ENCODE measurements at places on chromosomes 12 and 14.

DNA sequence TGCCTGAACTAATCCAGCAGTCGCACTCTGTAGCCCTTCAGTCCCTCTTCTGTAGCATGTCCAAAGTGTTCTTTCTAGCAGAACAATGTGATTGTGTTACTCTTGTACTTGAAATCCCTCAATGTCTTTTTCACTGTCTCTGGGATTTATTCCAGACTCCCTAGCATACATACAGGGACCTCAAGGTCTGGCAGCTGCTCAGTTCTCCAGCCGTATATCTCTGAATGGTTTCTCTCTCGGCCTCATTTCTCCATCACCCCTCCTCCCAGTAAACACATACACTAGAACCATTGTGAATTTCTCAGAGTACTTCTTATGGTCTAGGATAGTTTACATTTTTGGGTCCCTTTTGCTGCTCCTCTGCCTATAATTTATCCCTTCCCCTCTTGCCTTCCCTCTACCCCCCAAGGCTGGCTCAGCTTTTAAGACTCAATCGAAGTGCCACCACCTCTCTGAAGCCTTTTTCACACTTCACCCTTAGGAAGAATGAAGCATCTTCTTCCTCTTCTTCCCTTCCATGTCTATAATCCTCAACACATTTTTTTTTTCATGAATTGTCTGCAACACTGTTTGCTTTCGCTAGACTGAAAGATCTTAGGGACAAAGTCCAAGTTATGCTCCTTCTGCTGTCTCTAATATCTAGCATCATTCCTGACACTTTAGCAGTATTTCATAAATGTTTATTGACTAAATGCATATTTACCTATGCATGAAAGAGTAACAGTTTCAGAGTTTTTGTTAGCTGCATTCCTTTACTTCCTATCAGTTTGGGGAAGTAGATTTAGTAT is 446.1 kb downstream of the ZFP36L1 start:
- DNase-seq = no peak

GRCh38 chr12:64680235-64680634 is 69.9 kb downstream of the RASSF3 start:
- no peak for DNase-seq

GRCh38 chr12:10867381-10867780 is 16.7 kb downstream of the PRH1 start:
- no peak for DNase-seq

- no peak for DNase-seq
Measured at GRCh38 chr14:95518045-95518751, 1.7 kb upstream of the SYNE3 start.

GRCh38 chr12:92421701-92422100 is 276.1 kb upstream of the BTG1 start:
- no peak for DNase-seq

DNA sequence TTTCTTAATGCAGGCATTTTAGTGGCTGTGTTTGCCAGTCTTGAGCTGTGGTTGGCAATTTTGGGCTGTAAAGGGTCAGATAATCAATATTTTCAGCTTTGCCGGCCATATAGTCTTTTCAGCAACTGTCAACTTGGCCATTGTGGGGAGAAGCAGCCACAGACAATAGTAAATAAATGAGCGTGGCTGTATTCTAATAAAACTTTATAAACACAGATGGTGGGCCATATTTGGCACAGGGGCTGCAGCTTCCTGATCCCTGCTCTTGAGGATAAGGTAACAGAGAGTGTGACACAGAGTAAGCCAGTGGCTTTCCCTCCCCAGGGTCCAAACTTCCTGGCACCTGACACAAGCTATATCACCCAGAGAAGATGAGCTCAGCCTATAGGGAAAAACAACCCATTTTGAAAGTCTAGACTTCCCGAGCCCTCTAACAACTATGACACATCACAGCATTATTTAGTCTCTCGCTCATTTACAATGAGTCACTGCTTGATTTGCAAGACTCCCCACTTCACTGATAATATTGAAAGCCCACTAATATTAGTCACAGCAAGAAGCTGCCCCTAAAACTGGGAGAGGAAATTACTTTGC is 163.1 kb upstream of the TMPO start:
- DNase-seq = no peak

- DNase-seq = no peak
Measured at GRCh38 chr12:52005903-52006703, 643 bp upstream of the TAMALIN start.

- DNase-seq = no peak
Measured at GRCh38 chr12:105524961-105525360, 194.5 kb downstream of the C12orf75 start.

DNA sequence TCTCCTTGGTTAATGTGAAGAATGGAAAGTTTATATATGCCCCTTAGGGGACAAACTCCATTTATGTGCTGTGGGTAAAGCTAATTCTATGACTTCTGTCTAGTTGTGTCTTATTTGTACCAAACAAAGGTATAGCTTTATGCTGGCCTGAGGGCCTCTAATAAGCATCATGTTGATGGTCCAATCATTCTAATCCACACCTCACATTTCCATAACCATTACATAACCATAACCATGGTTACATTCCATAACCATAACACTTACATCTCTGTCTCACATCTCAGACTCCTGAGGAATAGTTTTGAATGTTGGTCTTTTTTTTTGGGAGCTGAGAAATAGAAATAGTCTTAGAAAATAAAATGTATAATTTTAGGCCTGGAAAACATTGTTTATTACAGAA is 1097.1 kb downstream of the FLRT2 start:
- DNase-seq = no peak

GRCh38 chr12:132539016-132539773 is 49.2 kb downstream of the FBRSL1 start:
- no peak for DNase-seq

GRCh38 chr12:19482551-19483109 is 43.3 kb downstream of the AEBP2 start:
- DNase-seq = no peak

DNA sequence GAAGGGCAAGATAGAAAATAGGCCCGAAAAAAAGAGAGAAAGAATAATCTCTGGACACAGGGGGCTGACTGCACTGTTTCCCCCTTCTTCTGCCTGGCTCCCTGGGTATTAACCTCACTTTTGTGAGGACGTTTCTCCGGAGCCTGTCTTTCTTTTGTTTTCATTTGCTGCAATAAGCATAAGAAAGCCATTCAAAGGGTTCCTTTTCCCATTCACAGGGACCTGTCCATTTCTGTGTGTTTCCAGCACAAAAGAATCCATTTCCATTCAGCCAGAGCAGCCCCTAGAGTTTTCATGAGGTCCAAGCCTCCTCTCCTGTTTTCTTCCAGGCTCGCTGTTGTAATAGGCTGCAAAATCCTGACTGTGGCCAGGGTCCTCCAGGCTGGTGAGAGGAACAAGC is 16.8 kb downstream of the PLXNC1 start:
- DNase-seq = no peak

DNA sequence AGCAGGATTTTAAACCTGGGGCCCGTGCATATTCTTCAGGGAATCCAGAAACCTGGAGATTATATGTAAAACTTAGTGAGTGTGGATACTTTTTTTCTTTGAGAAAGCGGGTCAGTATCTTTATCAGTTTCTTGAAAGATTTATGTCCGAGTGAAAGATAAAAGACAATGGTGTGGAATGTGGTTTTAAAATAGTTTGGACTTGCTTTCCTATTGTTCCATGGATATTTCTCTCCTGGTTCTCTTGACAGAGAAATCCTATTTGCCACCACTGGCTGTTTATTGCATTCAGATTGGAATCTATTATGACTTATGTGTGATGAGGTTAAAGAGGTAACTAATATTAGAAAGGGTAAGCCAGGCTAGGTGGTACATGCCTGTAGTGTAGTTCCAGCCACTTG is 27.4 kb downstream of the KTN1 start:
- DNase-seq = no peak

- DNase-seq = no peak
Measured at GRCh38 chr12:84701041-84701440, 211.6 kb downstream of the SLC6A15 start.

- no peak for DNase-seq
Measured at GRCh38 chr12:94434171-94434570, 25.5 kb downstream of the CEP83 start.

DNA sequence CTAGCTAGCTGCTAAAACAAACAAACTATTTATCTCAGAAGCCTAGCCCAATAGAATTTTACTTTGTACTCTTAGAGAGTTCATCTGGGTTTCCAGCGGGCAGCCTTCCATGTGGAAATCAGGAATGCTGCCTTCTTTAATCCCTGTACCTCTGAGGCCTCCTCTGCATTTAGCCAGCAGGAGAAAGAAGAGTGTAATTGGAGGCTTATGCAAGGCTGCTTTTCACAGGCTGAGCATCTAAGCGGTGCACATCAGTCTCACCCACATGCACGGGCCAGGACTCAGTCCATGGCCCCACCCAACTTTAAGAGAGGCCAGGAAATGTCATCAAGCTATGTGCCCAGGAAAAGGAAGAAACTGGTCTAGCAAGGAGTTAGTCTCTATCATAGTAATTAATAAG is 14.0 kb upstream of the PTGDR start:
- DNase-seq = no peak

Data from stimulated activated CD4-positive, alpha-beta T cell treated with anti-CD3 and anti-CD28 coated beads, Interleukin-1b, Interleukin-23, amount 100 ng/mL, for 24 hours (primary cell).